ENCODE measurements at places on chromosomes 4 and X. TPM values are rescaled to one million over a fixed set of nuclear protein-coding genes. Genes with fewer than 3 reads are reported as not detected.

DNA sequence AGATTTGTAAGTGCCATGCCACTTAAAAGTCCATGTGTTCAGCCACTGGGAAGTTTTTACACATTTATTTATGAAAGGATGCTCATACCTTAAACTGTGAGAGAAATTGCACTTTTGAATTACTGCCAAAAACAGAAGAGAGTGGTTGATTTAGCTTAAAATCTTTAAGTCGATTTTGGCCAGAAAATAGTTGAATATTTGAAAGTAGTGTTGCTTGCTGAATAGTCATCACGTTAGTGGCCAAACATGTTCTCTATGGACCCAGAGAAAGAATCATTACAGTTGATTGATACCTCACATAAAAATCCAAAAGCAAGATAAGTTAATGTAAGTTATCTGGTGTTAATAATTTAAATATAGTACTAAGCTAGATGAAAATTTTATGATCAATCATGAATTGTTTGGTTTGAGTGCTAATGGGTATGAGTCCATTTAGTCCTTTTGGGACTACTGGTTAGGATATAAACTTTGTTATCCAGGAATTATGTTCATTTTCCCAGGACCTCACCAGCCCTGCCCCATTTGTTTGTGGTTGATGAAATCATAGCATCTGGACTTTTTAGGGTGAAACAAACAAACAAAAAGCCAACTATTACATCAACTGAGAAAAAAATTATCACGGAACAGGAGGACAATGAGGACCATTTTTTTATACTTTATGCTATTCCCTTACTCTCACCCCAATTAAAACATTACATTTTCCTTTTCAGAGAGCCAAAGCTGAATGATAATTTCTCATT is 6.3 kb downstream of the GIMD1 start:
- H3K27me3 ChIP-seq = no peaks in the 10 kb centered on the region
- H3K27ac ChIP-seq = no peak overlapping the region
- no peak for DNase-seq
- no peaks in the 10 kb centered on the region for H3K36me3 ChIP-seq
- peaks cover 8% of the 10 kb centered on the region for H3K4me1 ChIP-seq

GRCh38 chrX:113868177-113868576 is 715.7 kb upstream of the HTR2C start:
- H3K4me3 ChIP-seq = no peak overlapping the region
- H3K4me1 ChIP-seq = no peaks in the 10 kb centered on the region
- DNase-seq = no peak
- no peaks in the 10 kb centered on the region for H3K27me3 ChIP-seq
- H3K36me3 ChIP-seq = no peaks in the 10 kb centered on the region
- H3K27ac ChIP-seq = no peak overlapping the region

- 0 out of 2 replicates have a peak, but pooled peaks cover 2% of the 10 kb centered on the region for H3K27me3 ChIP-seq
- no peaks in the 10 kb centered on the region for H3K4me1 ChIP-seq
- H3K27ac ChIP-seq = no peak overlapping the region
- no peak for DNase-seq
- H3K36me3 ChIP-seq = no peaks in the 10 kb centered on the region
Observed at GRCh38 chrX:111365770-111366325, 46.1 kb downstream of the DCX start.

DNA sequence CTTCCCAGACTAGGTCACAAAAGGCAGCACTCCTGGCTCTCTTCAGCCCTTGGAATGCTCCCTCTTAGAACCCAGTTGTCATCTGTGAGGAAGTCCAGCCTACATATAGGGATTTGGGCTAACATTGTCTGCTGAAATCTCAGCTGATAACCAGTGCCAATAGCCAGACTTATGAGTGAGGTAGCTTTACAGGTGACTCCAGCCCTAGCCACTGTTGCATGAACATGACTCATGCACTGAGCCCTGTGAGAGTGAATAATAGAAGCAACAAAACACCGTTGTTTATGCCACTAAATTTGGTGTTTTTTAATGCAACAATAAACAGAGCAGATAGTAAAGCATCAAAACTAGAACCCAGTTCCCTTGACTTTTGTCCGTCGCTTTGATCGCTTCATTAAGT is 433.2 kb downstream of the STIM2 start:
- H3K27ac ChIP-seq = no peak overlapping the region
- no peak for DNase-seq
- H3K4me3 ChIP-seq = no peak overlapping the region
- H3K4me1 ChIP-seq = no peaks in the 10 kb centered on the region
- H3K36me3 ChIP-seq = no peaks in the 10 kb centered on the region

DNA sequence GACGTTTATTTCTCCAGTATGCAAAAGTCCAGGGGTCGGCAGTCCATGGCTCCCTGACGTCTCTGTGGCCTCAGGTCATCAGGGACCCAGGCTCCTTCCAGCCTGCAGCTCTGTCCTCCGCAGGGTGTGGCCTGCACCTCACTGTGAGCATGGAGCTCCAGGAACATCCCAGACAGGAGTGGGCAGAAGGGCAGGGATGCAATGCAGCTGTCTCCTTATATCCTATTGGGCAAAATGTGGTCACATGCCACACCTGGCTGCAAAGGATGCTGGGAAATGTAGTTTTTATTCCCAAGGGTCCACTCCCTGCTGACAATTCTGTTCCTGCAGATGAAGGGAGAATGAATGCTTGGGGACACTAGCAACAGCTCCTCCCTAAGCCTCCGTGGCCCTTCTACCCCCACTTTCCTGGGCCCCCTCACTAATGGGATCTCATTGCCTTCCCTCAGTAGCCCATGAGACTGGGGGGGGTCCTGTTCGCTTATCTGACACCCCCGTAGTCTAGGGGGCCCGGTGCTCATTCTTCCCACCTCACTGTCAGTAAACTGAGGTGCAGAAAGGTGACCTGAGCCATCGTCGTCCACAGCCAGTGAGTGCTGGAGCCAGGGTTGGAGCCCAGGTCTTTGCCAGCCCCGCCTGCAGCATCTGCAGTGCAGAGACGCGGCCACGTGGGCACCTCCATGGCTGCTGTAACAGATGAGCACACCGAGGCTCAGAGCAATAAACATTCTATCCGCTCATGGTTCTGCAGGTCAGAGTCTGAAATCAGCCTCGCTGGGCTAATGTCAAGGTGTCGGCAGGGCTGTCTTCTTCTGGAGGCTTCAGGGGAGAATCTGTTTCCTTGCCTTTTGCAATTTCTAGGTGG is 5.9 kb upstream of the GRPEL1 start:
- peaks cover 5% of the 10 kb centered on the region for H3K4me1 ChIP-seq
- H3K4me3 ChIP-seq = no peak overlapping the region
- H3K27ac ChIP-seq = no peak overlapping the region
- peak; percentile 65 for DNase-seq
- H3K36me3 ChIP-seq = no peaks in the 10 kb centered on the region

GRCh38 chr4:1294891-1295290 is 5.2 kb downstream of the MAEA start:
- no peak overlapping the region for H3K27ac ChIP-seq
- peaks cover 11% of the 10 kb centered on the region for H3K36me3 ChIP-seq
- no peak overlapping the region for H3K4me3 ChIP-seq
- no peaks in the 10 kb centered on the region for H3K27me3 ChIP-seq

DNA sequence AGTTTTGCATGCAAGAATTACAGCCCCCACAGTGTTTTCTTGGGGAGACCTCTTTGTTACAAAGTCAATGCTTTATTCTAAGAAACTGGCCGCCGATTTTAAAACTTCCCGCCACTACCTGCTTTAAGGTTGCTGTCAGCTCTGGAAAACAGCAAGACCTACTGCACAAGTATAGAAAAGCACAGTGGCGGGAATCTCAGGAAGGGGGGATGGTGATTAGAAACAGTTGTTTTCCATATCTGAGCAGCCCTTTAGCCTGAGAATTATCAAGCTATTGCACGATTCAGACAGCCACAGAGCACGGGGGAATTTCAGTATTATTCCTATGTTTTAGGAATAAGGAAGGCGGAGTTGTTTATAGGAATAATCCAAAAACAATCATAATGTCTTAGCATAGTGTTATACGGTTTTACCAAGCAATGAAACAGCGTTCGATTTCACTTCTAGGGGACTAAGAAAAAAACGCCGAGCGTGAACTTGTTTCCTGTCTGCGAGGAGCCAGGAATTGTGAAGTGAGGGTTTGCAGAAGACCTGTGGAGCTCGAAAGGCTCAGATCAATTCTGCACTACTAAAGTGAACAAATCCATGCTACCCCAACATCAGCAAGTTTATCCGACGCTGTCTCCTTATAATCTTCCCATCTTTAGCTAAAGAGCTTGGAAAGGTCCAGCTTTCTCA is 81.3 kb downstream of the HMGN5 start:
- peaks cover 4% of the 10 kb centered on the region for H3K4me1 ChIP-seq
- H3K27ac ChIP-seq = no peak overlapping the region
- H3K4me3 ChIP-seq = peak overlapping the region; percentile 42
- no peaks in the 10 kb centered on the region for H3K36me3 ChIP-seq
- H3K27me3 ChIP-seq = no peaks in the 10 kb centered on the region

DNA sequence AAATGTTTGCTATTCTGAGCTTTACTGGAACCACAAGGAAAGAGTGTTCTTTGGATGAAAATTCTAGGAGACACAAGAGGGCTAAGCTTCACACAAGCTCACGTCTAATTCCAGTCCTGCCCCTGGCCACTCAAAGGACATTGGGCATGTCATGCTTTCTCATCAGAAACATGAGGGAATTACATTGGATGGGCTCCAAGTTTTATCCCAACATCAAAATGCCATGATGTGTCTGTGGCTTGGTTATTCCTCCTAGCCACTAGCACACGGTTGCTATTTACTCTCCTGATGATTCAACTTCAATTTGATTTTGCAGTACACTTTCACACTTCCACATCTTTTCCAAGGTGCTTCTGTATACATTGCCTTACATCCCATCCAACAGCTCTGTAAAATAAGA is 149.6 kb upstream of the FAM9B start:
- H3K27me3 ChIP-seq = peaks cover 3% of the 10 kb centered on the region
- no peak overlapping the region for H3K4me3 ChIP-seq
- H3K36me3 ChIP-seq = no peaks in the 10 kb centered on the region
- no peak overlapping the region for H3K27ac ChIP-seq
- DNase-seq = no peak

GRCh38 chr4:94461506-94461905 is 9.8 kb downstream of the PDLIM5 start:
- no peak for DNase-seq
- H3K27me3 ChIP-seq = no peaks in the 10 kb centered on the region
- peaks cover 7% of the 10 kb centered on the region for H3K36me3 ChIP-seq
- no peak overlapping the region for H3K27ac ChIP-seq
- no peak overlapping the region for H3K4me3 ChIP-seq

- H3K4me3 ChIP-seq = no peak overlapping the region
- DNase-seq = peak; percentile 65
- H3K27me3 ChIP-seq = no peaks in the 10 kb centered on the region
- no peaks in the 10 kb centered on the region for H3K36me3 ChIP-seq
- no peak overlapping the region for H3K27ac ChIP-seq
Observed at GRCh38 chrX:1323315-1323714, 13.3 kb upstream of the IL3RA start.

DNA sequence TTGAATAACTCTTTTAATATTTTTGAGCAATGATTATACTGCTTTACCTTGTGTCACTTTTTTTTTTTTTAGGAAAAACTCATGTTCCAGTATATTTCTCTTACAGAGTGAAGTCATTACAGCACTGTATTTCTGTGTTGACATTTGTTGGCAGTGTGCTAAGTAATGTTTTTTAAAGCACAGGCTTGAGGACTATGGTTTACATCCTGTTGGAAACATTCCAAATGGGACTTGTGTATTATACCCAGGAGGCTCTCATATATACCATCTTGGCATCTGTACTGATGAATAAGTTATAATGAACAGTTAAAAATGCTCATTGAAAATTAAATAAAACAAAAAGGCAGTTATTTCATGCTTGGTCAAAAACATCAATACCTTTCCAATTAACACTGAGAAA is 33.8 kb downstream of the CEP44 start:
- DNase-seq = no peak
- no peaks in the 10 kb centered on the region for H3K36me3 ChIP-seq
- no peaks in the 10 kb centered on the region for H3K27me3 ChIP-seq
- no peak overlapping the region for H3K27ac ChIP-seq

GRCh38 chr4:139256349-139256748 is 23.7 kb downstream of the MGARP start:
- DNase-seq = no peak
- no peaks in the 10 kb centered on the region for H3K36me3 ChIP-seq
- H3K4me1 ChIP-seq = no peaks in the 10 kb centered on the region
- no peaks in the 10 kb centered on the region for H3K27me3 ChIP-seq
- no peak overlapping the region for H3K27ac ChIP-seq

GRCh38 chr4:6542951-6543350 is 32.0 kb upstream of the MAN2B2 start:
- no peak overlapping the region for H3K4me3 ChIP-seq
- no peak overlapping the region for H3K27ac ChIP-seq
- H3K36me3 ChIP-seq = no peaks in the 10 kb centered on the region
- no peak for DNase-seq

DNA sequence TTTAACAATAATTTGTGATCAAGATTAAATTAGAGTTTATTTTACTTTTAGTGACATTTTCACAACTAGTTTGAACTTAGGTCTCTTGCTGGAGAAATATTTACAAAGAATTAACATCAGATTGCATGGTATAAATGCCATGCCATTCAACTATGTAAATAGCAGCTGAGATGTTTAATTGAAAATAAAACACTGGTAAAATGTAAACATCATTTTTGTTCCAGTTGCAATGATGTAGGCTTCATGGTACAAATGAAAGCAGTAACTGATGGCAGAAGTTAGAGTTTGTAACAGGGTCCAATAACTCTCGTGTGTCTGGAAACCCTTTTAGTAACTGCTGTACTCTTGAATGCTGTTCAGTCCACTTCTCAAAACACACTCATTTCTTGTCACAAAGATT is 43.7 kb upstream of the HAND2 start:
- DNase-seq = no peak
- no peak overlapping the region for H3K4me3 ChIP-seq
- H3K36me3 ChIP-seq = no peaks in the 10 kb centered on the region
- 0 out of 2 replicates have a peak, but pooled peaks cover 3% of the 10 kb centered on the region for H3K27me3 ChIP-seq

DNA sequence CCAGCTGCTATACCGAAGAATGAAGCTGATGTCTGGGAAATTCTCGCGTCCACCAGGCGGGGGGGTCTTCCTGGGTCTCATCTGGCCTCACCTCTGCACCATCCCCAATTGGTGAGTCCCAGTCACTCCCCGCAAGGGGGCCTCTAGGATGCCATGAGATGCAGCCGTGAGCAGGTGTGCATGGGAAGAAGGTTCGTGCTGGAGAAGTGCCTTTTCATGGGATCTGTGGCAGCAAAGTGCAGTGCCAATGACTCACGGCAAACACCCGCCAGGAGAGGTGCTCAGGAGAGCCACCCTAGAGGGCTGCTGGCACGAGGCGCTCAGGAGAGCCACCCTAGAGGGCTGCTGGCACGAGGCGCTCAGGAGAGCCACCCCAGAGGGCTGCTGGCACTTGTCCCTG is 55.1 kb downstream of the CPZ start:
- H3K27ac ChIP-seq = no peak overlapping the region
- no peak for DNase-seq
- H3K4me3 ChIP-seq = no peak overlapping the region
- no peaks in the 10 kb centered on the region for H3K27me3 ChIP-seq
- H3K36me3 ChIP-seq = no peaks in the 10 kb centered on the region

GRCh38 chr4:93409035-93409434 is 419.5 kb upstream of the ATOH1 start:
- H3K4me3 ChIP-seq = no peak overlapping the region
- H3K4me1 ChIP-seq = no peaks in the 10 kb centered on the region
- no peak for DNase-seq

- no peak for DNase-seq
- H3K36me3 ChIP-seq = no peaks in the 10 kb centered on the region
- H3K4me1 ChIP-seq = no peaks in the 10 kb centered on the region
- H3K27me3 ChIP-seq = no peaks in the 10 kb centered on the region
- peak overlapping the region; percentile 50 for H3K4me3 ChIP-seq
Observed at GRCh38 chr4:146349306-146349705, 135.0 kb downstream of the REELD1 start.

GPR119 gene
- not detected for total RNA-seq

MAGEB6 gene
- total RNA-seq = not detected

TLR3 gene
- total RNA-seq = 1.3 TPM

XAGE2 gene
- not detected for total RNA-seq

TMPRSS11E gene
- not detected for total RNA-seq

GAGE2A gene
- 0.52 TPM for total RNA-seq
